ENCODE measurements at places on chromosomes 2 and 18.

- DNase-seq, result no peak
These were observed 470.3 kb downstream of the MBD2 start for GRCh38 chr18:53754154-53754553.

DNA sequence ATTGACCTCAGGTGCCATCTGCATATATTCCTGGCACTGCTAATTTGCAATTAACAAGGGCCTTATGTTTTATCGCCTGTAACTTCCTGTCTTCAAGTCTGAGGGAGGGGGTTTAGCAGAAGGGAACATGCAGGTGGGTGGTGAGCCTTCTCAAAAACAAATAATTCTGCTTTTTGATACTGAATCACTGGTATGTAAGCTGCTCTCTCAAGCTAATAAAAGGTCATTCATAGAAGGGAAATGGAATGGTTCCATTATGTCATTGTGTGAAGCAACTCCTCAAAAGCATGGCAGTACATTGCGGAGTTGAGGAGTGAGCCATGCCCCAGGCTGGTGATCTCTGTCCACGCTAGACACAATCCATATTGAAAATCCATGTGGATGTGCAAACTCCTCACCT, 414.8 kb upstream of the ID2 start:
- DNase-seq, result no peak

DNA sequence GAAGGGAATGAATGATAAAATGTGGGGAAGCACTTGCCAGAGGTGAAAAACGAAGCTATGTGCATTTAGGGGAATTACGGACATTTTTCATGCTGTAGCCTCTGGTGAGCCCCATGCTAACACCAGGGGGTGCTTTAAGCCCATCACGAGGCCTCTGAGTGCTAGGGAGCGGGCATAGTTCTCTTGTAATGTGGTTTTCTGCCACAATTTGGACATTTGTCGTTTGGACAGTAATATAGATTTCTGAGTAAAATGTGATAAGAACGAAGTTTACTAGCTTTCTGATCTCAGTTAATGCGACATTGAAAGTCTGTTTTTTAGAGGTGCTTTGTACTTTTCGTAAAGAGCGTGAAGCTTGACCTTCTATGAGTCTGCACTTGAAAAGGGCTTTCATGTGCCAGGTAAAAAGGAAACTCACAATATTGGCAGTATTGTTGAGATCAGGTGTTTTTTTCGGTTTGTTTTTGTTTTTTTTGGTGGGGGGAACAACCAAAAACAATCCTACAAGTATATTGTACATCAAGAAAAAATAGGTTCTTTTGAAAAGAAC, 50.6 kb downstream of the TRAF3IP1 start:
- no peak for DNase-seq

- no peak for DNase-seq
These were observed 105.0 kb upstream of the ITGA4 start for GRCh38 chr2:181352158-181352557.

GRCh38 chr2:143246815-143247744, 117.9 kb downstream of the ARHGAP15 start:
- DNase-seq, result no peak

GRCh38 chr2:118848381-118849225, 1.2 kb upstream of the EN1 start:
- DNase-seq, result no peak

- DNase-seq, result no peak
These were observed 232.9 kb upstream of the CDH2 start for GRCh38 chr18:28409811-28410210.

DNA sequence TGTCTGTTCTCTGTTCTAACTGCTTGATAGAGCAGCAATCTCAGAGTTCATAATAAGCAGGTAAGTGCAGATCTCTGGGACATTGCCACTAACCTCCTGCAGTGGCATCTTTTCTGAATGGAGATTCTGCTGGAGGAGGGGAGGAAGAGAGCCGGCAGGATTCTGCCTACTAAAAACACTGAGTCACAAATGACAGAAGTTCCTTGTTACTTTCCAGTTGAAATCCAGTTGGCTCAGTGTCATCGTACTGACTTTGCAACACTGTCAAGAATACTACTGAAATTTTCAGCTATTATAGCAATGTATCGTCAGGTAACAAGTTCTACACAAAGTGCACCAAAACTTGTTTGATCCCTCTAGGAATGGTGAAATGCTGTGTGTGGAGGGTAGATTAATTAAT, 79.6 kb upstream of the ST6GAL2 start:
- DNase-seq, result no peak

All from cortex of kidney (tissue), 1 donor.